ENCODE measurements at places on chromosomes 5 and 9.

GRCh38 chr5:126937771-126938170, 92.6 kb downstream of the MARCHF3 start:
- DNase-seq = no peak

- DNase-seq = no peak
Observed at GRCh38 chr9:13974891-13975290, 339.1 kb downstream of the NFIB start.

DNA sequence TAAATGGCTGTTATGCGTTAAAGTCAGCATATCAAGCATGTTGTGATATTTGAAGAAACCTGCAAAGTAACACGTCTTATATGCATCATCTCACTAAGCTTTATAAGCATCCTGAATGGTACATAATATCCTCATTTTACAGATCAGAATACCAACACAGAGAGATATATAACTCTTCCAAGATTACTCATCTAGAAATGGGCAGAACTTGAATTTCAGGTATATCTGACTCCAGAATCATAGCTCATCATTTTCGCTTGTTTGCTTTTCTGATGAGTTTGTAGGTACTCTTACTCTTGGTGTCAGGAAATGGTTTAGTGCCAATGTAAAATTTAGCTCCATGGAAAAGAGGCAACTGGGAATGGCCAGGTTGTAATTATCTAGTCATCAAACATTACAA, 232.3 kb upstream of the ANKH start:
- no peak for DNase-seq

DNA sequence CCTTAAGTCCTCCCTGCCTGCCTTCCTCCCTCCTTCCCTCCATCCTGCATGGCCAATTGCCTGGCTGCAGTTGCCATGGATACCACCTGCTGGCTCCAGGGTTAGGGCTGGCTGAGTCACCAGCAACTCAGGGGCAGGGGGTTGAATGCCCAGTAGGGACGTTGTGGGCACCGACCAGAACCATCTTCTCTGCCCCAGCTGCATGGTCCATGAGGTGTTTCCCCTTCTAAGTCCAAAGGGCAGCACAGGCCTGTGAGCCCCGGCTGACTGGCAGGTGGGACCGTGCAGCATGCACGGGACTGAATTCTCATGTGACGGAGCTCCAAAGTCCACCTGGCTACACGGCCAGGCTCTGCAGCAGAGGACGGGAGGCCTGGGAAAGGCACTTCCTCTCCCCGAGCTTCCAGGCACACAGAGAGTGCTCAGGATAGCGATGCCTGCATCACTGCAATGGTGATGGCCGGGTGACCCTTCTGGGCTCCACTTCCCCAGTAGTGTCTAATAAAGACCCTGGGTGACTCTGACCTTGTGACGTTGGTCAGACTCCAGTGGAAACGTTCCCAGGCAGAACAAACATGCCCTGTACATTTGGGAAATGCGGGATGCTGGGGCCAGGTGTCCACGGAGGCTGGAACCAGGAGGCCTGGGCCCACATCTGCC, 5.7 kb downstream of the ASS1 start:
- DNase-seq = no peak

GRCh38 chr9:93826209-93826608, 128.9 kb downstream of the BARX1 start:
- peak; percentile 10 for DNase-seq

GRCh38 chr9:37998881-37999587, 70.0 kb downstream of the SHB start:
- DNase-seq = no peak

DNA sequence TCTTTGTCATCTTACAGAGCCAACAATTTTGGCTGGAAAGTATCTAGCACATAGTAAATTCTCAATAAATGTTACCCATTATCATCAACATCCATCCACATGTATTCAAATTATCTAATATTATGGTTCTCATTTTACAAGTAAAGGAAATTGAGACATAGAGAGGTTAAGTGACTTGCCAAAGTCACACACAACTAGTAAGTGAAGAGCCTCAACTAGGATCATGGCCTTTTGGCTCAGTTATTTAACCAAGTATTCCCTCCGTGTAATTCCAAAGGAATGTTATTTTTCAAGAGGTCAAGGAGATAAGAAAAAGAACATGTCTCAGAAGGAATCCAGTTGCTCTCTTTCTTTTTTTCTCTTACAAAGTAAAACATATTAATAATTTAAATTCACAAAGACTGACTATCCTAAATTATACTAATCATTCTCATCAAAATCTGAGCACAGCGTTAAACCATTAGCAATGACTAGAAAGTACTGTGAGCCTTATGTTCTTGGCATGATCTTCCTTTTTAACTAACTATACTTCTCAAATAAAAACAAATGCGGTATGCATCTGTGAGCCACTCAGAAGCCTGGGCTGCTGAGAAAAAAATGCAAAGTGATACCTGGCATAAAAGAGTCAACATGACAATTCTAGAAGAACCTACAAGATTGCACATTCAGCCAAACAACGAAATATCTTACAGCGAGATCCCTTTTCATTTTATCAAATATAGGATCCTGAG, 350.9 kb downstream of the GLIS3 start:
- DNase-seq = no peak

DNA sequence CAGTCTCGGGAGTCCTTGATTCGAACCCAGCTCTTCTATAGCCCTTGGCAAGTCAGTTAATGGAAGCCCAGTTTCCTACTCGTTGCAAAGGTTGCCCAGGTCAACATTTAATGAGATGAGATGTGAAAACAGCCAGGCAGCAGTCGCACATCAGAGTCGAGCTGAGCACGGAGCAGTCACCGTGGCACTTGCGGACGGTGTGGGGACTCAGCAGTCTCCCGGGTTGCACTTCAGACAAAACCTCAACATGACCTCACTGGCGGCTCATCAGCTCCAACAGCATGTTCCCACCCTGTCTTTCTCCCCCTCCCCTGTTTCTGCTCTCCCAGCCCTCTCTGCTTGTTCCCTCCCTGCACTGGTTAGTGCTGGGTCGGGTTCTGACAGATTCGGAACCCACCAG, 35.8 kb downstream of the UBE2QL1 start:
- DNase-seq = no peak

GRCh38 chr5:53133020-53133419, 23.5 kb upstream of the MOCS2 start:
- no peak for DNase-seq

DNA sequence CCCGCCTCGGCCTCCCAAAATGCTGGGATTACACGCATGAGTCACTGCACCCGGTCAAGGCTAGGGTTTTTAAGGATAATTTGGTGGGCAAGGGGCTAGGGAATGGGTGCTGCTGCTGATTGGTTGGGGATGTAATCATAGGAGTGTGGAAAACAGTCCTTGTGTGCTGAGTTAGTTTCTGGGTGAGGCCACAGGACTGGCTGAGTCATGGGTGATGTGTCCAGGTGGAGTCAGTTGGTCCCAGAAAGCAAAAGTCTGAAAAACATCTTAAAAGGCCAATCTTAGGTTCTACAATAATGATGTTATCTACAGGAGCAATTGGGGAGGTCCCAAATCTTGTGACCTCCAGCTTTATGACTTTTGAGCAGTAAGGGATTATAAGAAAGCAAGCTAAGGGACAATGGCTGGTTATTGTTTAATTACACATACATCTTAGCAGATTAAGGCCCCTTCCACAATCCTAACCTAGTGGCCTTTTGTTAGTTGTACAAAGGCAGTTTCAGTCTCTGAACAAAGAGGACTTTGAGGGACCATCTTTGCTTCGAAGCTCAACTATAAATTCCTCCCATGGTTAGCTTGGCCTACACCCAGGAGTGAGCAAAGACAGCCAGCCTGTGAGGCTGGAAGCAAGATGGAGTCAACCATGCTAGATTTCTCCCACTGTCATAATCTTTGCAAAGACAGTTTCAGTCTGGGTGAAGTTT, 5.5 kb upstream of the AOPEP start:
- DNase-seq = no peak

DNA sequence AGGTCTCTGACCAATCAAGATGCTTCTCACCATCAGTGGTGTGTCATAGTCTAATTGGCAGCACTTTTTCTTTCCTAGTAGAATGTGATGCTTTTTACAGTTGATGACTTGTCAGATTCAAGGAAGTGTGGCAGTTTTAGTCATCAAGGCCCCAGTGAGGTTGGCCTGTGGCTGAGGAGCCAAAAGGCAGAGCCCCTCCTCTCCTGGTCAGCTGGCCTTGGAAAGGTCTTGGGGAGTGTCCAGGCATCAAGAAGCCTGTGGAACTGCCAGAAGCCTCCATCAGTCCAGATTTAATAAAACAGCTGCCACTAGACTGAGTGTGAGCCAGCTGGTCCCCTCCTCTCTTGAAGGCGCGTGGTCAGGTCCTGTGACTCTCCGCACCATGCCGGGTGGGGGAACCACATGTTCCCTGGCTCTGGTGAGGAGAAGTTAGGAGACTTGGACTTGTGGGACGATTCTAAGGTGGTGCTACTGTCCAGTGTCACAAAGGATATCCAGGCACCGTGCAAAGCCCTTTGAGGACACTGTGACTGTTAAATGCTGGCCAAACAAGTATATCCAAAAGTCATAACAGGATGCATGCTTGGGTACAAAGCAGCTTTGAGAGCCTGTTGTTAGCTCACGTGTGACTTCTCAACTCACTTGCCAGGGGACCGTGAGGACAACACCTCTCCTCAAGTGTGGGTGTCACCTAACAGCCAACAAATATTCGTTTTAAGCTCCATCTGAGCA, 6.1 kb upstream of the ANGPTL2 start:
- DNase-seq = no peak

GRCh38 chr9:79567671-79568098, 4.1 kb upstream of the TLE4 start:
- no peak for DNase-seq

DNA sequence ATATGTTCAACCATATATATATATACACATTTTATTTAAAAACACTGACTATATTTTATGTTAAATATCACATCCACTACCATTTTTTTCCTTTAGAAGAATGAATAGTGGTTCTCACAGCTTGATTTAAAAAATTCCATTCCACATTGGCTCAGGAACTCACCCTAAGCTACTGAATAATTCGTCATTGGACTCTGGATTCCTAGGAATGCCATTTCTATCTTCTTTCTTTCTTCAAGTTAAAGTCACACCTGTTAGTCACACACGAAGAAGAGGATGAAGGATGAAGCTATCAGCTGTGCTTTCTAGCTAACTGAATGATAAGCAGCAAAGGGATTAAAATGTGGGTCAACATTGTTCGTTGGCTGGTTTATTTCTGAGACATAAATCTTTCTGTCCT, 7.9 kb downstream of the ELOVL7 start:
- no peak for DNase-seq

GRCh38 chr5:6819521-6819920, 106.3 kb downstream of the TENT4A start:
- DNase-seq = no peak

- DNase-seq = no peak
Observed at GRCh38 chr5:41876678-41877077, 6.5 kb upstream of the OXCT1 start.

- DNase-seq = no peak
Observed at GRCh38 chr5:129724647-129725046, 23.2 kb upstream of the MINAR2 start.

- peak; percentile 24 for DNase-seq
Observed at GRCh38 chr5:169637085-169637548, at the start of gene DOCK2. TSS of gene DOCK2 (plus strand) at chr5:169637275. CDS start at chr5:169637327, 52 bp downstream.

DNA sequence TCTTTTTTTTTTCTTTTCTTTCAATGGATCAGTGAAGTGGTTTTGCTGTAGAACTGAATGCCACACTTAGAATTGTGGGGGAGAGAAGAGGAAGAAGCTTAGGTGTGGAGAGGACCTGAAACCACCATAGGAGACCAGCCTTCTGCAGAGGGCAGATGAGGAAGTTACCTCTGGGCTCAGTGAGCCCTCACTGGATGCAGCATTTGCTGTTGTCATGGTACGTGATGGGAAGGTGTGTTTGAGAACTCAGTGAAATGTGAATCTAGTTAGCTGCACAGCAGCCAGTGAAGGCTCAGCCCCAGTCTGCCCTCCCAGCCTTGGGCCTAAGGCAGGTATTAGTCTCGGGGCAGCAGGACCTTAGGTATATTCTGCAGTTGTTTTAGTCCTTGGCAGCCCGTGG, 17.5 kb downstream of the CYFIP2 start:
- no peak for DNase-seq

GRCh38 chr5:173490681-173491080, 125.8 kb downstream of the BOD1 start:
- DNase-seq = no peak

GRCh38 chr9:122204055-122204454, 24.7 kb downstream of the LHX6 start:
- no peak for DNase-seq

GRCh38 chr5:155941340-155941739, 385.6 kb upstream of the SGCD start:
- no peak for DNase-seq

- no peak for DNase-seq
Observed at GRCh38 chr9:137989999-137990715, 112.6 kb downstream of the CACNA1B start.

DNA sequence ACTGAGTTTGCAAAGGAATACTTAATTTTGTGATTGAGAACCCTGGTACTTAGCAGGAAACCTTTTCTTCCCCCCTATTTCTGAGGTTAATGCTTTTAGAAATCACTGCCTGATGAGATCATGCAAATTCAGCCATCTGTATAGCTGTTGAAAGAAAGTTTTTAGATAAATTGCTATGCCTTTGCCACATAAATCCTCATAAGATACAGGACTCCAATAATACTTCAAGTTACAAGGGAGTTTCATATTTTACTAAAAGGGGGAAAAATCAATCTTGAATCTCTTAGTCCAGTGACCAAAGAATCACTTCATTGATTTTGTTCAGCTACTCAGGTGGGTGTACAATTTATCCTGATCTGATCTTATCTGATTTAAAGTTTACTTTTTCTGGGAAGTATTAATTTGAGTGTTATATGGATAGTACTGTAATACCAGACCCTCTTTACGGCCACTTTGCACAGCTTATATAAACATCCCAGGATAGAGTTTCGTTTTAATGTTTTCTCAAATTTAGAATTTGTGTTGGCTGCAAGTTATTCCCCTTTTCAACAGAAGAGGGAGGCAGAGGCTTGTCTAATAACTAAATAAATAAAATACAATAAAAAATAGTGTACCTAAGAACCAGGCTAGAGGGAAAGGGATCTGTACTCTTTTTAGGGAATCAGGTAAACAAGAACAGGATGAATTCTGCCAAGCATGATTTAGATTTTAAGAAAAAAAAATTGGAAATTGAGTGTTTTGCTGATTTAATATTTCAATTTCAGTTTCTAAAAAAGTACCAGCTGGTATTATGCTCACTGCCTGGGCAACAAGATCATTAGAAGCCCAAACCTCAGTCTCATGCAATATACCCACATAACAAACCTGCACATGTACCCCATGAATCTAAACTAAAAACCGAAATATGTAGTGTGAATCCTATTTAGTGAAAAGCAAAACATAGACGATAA, 69.1 kb downstream of the PSAT1 start:
- DNase-seq = no peak

DNA sequence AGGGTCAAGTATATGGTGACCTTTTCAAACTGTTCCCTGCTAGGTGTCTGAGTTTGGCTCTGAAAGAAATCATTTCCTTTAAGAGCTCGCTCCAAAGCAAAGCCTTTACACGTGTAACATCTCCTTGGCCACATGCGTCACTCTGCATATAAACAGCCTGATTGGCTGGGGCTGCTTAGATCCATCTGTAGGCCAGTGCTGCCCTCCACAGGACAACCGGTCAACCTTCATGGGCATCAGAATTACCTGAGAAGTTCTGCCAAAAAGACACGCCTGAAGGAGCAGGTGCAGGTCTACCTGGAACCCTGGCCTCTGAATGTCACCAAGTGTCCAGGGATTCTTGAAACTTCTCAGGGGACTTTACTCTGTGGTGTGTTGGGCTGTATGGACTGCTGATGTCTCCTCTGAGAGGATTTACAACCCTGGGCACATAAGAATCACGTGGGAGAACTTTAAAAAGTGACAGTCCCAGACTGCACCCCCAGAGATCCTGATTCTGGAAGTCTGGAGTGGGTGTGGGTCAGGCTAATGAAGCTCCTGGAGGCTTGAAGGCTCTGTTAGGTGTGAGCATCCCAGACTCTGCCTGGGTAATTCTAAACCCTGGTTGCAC, 497.6 kb downstream of the GADD45G start:
- DNase-seq = peak; percentile 29
